ENCODE measurements at places on chromosomes 5 and 9.
A peak's percentile ranks its signal among the peaks of the same experiment; 100 is the strongest.

GRCh38 chr5:59317023-59317773 is 576.3 kb downstream of the PDE4D start:
- no peak for DNase-seq

- DNase-seq = no peak
Measured at GRCh38 chr9:122940454-122940748, 419 bp upstream of the RABGAP1 start.

DNA sequence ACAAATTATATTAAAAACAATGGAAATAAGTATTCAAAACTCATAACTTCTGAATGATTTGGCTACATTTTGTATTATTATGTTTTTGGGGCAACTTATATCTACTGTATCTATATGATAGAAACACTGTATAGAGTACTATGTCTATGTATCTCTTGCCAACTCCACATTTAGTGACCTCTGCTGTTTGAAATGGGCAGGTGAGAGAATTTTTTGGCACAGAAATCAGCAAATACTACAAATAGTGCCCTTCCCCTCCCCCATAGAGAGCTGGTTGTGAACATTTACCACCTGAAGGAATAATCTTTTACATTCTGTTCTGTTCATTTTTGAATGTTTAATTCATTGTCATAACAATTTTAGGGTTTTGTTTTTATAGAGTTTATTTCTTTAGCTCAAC is 545.3 kb downstream of the PDE4D start:
- DNase-seq = no peak

GRCh38 chr5:39240750-39241149 is 21.4 kb upstream of the FYB1 start:
- no peak for DNase-seq

- peak; percentile 30 for DNase-seq
Measured at GRCh38 chr5:96807075-96807654, 580 bp downstream of the ERAP1 start.

DNA sequence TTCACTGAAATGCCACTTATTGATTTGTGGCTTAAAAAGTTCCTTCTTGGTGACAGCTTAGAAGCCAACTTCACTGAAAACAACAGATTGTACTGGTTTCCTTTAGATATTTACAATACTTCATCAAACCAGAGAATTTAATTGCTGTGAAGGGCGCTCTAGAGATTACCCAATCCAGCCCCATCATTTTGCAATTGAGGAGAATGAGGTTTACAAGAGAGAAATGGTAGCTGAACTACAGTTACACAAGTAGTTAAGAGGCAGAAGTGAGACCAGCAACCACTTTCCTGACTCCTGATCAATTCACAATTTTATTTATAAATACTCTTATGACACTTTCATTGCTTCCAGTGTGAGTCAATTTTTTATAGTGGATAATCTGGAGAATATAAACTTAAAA is 103.5 kb upstream of the APC start:
- DNase-seq = no peak

GRCh38 chr5:95822542-95823181 is at the start of gene GLRX:
Gene GLRX (minus strand): TSS chr5:95822726. CDS start chr5:95822662, 64 bp downstream.
- DNase-seq = peak; percentile 73

DNA sequence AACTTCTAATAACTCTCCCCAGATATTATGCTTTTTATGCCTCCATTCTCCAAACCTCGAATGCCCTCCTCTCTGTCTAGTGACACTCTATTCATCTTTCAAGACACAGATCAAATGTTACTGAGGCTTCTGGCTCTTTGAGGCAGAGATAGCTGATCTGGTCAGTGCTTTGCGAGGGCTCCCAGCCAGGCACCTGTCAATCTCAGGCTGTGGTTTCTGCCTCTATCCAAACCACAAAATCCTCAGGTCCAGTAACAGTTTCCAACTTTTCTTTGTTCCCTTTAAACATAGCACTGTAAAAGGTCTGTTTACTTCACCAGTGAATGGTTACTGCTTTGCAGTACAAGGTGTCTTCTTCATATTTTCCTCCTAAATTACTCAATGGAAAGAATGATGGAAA is 11.5 kb upstream of the STK32A start:
- no peak for DNase-seq

DNA sequence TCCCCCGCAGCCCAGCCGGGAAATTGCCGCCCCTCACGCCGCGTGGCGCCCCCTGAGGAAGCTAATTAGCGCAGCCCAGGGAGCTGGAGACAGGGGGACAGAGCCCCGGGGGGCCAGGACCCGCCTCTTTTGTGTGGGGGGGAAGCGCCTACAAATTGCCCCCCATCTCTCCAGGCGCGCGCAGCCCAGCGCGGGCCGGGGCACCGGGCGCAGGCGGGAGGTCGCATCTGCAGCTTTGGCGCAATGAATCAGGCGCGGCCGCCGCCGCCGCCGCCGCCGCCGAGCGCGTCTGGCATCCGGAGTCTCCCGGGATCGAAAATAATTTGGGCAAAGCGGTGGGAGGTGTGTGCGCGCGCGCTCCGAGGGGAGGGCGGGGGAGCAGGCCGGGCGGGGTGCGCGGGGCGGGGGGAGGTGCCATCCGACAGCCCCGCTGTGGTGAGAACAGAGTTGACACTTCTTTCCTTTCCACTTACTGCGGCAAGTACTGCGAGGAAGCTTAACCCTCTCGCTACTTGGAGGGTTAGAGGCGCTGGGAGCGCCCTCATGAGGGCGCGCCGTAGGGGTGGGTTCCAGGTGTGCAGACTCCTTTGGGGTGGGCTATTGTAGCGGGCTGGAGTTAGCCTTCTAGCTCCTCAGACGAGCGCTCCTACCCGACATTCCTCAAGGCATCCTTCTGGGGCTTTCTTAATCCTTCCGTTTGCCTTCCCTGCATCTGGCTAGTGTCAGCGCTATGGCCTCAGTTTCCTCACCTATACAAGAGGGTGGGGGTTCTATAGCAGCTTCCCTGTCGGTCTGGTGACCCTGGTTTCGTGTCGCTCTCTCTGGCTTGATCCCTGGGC is 63.1 kb downstream of the CXXC5 start:
- DNase-seq = peak; percentile 48

DNA sequence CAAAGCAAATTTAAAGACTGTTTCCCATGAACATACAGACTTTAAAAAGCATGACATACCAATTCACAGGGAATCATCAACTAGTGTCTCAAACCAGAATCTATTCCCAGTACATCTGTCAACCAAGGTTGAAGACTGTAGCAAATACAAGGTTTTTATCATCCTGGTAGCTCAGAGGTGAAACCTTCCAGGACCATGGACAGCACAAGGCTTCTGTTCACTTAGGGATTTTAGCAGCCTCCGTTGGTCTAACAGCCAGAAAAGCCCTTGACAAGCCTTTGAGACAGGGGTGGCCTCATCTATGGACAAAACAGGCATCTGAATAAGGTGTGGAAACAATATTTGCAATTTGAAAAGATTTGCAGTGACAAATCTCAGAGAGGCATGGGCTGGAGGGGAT is 119.0 kb downstream of the TRIM32 start:
- no peak for DNase-seq

DNA sequence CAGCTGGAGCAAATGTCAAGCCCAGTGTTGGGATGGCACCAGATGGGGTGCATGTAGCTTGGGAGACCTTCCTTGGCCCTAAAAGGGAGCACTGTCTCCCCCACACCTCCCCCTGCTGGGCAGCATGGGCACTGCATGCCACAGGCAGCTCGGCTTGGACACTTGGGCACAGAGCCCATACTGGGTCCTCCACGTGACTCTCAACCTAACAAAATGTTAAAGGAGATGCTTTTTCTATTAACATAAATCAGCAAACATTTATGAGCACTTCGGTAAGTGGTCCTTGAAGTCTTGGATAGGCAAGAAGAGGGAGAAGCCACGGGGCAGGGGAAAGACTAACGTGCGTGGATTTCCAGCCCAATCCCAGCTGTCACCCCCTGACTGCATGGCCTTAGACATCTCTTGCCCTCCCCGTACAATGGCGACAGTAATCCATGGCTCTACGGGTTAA is 23.9 kb upstream of the MAPK9 start:
- DNase-seq = peak; percentile 74

DNA sequence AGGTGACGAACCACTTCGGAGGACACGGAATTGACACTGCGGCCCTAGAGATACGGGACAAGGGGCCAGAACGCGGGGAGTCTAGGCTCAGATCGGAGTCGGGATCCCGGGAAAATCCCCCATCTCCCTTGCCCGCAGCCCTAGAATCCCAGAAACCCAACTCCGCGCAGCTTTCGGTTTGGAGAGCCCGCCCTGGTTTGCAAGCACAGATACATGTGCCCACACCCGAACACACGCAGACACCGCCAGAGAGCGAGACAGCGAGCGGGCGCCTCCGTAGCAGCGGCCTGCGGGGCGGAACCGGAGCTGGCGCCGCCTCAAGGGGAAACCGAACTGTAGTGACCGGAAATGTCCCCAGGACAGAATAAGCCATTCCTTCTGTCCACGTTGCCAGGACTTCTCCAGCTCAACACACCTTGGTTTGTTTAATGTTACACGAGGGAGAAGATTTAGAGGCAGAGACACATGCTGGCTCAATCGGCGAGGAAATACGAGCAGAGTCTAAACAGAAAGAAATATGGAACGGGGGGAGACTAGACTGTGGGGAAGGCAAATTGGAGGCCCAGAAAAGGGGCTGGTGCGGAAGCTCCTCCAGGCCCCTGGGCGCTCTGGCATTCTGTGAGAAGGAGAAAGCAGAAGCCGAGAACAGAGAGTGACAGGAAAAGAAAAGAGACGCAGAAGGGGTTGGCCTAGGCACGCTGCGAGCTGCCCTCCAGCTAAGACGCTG is 2.9 kb upstream of the PAX5 start:
- peak; percentile 19 for DNase-seq

- no peak for DNase-seq
Measured at GRCh38 chr5:150245111-150245789, 44.3 kb downstream of the CAMK2A start.

GRCh38 chr9:95058795-95059386 is 258.6 kb downstream of the FANCC start:
- no peak for DNase-seq

DNA sequence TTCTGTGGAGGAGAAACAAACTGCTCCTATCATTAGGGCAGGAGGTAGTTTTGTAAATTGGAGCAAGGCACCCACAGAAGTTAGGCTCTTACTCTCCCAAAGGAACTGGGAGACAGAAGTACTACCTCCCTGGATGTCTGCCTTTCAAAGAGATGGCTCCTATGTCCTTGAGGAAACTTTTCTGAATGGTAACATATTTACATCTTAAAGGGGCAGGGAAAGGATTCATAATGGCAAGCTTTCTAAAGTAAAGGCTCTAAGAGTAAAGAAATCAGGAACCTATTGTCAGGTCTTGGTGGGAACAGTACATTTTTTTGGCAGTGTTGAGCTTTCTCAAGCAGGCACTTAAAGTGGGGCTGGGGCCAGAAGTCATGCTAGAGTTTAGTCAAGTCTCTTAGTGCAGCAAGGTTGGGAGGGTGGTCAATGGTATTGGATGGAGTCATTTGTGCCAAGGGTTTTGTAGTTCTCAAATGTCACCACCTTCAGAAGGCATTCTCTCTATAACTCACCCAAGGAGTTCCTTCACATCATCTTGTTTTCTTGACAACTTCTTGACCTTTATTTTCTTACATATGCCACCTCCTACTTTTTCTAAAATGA is 26.3 kb upstream of the NDFIP1 start:
- no peak for DNase-seq

DNA sequence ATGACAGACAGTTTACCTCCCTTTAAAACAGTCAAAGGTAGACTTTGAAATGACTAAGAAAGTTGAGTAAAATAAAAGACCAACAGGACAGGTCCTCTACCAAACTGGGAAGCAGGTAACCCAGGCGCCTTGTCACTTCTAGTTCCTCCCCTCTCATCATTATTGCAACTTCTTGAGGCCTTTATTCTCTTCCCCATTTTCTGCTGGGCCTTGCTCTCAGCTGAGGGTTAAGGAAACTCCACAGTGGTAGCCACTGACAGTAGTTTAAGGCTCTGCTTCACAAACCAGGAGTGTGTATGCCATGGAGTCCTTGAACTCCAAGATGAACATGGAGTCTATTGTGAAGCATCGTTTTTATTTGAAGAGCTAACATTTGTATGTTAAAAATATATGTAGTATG is 36.9 kb upstream of the TCERG1 start:
- no peak for DNase-seq

DNA sequence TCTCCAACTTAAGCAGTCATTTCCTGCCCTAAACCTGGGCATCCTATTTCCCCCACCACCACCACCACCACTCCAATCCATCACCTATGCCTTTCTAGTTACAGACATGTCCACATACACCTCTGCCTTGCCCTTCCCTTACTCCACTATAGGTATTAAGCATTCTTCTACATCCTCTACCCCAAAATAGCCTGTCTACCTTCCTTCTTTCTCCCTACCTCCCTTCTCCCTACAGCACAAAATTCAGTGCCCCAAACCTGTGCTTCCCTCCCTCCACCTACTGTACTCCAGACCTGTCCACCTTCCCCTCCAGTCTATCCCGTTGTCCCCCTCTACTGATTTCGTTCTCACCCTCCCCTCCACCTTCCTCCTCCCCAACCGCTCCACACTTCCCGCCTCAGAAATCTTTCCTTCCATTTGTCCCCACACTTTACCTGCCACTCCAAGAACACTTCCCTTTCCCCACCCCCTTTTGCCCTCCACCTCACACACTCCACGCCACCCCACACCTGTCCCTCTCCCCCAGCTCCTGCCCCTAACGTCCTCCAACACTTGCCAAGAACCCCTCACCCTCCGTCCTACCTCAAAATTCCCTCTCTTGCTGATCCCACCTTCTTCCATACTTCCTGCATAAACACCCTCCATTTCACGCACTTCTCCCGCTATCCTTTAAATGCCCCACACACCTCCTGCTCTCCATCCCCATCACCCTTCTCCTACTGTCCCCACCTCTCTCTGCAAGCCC is 1.6 kb downstream of the STRBP start:
- DNase-seq = no peak

- DNase-seq = no peak
Measured at GRCh38 chr5:13357929-13358328, 586.6 kb downstream of the DNAH5 start.

GRCh38 chr9:128138001-128138400 is 10.5 kb upstream of the PTGES2 start:
- DNase-seq = no peak

DNA sequence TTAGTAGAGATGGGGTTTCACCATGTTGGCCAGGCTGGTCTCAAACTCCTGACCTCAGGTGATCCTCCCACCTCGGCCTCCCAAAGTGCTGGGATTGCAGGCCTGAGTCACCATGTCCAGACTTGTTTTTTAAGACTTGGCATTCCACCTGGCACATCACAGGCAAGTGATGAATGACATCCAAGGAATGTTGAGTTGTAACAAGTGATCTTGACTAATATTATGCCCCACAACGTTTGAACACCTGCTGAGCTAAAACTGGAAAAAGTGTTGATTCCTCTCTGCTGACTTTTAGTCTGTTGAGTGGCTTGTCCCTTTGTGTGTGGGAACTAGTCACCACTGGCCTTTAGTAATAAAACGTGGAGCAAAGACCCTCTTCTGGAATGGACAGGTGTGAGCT is 54.6 kb downstream of the SUB1 start:
- no peak for DNase-seq

GRCh38 chr9:4116723-4117460 is 183.0 kb downstream of the GLIS3 start:
- DNase-seq = no peak

GRCh38 chr5:66224274-66224673 is 80.2 kb downstream of the SREK1 start:
- DNase-seq = no peak

GRCh38 chr5:80212171-80212667 is 43.6 kb downstream of the SERINC5 start:
- no peak for DNase-seq

GRCh38 chr5:50822761-50823160 is 156.3 kb downstream of the PARP8 start:
- no peak for DNase-seq

- DNase-seq = no peak
Measured at GRCh38 chr5:158722940-158723339, 376.8 kb downstream of the EBF1 start.
